ENCODE measurements at places on chromosomes 11 and 22.

DNA sequence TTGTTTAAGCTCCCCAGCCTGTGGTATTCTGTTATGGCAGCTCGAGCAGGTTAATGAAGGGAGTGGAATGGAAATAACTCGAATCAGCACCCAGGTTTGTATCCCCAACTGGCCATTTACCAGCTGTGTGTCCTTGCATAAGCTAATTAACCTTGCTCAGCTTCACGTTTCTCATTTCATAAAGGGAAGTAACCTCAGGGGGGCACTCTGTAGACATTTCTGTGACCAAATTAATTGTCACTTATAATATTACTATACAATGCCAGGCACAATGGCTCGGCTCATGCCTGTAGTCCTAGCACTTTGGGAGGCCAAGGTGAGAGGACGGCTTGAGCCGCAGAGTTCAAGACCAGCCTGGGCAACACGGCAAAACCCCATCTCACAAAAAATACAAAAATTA is 13.8 kb downstream of the ADA2 start:
- DNase-seq: no peak

GRCh38 chr11:106520146-106520912 is 442.9 kb downstream of the AASDHPPT start:
- no peak for DNase-seq

- no peak for DNase-seq
Measured at GRCh38 chr11:46290598-46291309, 13.3 kb downstream of the CREB3L1 start.

- no peak for DNase-seq
Measured at GRCh38 chr11:11038782-11039181, 180.9 kb upstream of the ZBED5 start.

GRCh38 chr11:62545437-62546243 is 966 bp downstream of the AHNAK start:
- peak; percentile 90 for DNase-seq

DNA sequence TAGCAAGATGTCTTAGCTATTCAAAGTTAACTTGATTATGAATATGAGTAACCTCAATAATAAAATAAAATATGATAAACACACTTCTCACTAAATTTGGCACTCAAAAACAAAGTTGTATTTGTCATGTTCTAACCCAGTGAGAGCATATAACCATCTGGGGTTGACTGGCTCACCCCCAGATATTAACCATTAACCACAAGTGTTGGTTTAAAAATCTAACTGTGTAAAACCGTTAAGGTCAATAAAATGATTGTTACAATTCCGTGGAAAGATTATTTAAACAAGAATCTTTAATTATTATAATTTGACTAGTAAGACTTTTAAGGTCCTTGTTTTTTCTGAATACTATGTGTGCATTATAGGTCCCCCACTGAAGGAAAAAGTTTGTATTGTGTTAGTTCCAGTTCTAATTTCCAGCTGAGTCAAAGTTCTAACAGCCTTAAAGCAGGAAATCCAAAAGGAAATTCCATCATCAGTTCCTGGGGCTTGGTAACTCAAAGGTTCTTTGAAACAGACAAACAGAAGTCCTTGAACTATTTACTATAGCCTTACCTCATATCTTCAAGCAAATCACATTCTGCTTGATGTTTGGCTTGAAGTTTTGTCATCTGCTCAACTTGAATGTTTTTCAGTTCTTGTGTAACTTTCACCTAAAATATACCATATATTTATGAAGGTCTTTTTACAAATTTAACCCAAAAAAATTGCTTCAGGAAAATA is 2.5 kb downstream of the FCHSD2 start:
- no peak for DNase-seq

- no peak for DNase-seq
Measured at GRCh38 chr11:61511383-61511782, 2.8 kb downstream of the LRRC10B start.

- no peak for DNase-seq
Measured at GRCh38 chr11:35725885-35726284, 63.3 kb downstream of the TRIM44 start.

- no peak for DNase-seq
Measured at GRCh38 chr11:128886406-128887124, 4.6 kb upstream of the KCNJ5 start.

- DNase-seq: peak; percentile 85
Measured at GRCh38 chr22:20418211-20418788, 19.3 kb downstream of the SCARF2 start.

- DNase-seq: no peak
Measured at GRCh38 chr22:41672780-41673509, 15.7 kb downstream of the SNU13 start.

- no peak for DNase-seq
Measured at GRCh38 chr11:71201231-71201630, 51.1 kb downstream of the SHANK2 start.

- no peak for DNase-seq
Measured at GRCh38 chr22:17110791-17111550, 10.2 kb downstream of the TMEM121B start.

- no peak for DNase-seq
Measured at GRCh38 chr11:19697721-19698121, 14.9 kb upstream of the NAV2 start.

- DNase-seq: no peak
Measured at GRCh38 chr11:15158351-15159015, 43.8 kb downstream of the INSC start.

DNA sequence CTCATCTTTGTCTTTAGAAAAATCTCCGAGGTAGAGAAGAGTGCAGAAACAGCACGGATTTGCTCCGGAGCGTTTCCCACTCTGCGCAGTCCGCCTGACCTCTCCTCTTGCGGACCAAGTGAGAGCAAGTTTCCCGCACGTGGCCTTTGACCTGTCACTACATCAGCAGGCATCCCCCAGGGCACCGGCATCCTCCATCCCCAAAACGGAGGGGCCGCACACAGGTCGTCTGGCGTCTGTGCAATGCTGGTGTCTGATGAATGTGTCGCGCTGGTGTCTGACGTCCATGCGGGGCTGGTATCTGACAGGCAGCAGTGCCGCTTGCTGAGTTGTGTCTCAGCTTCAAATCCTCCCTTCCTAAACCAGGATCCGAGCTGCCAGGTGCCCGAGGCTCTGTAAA is 739 bp upstream of the MRGPRE start:
- DNase-seq: no peak

DNA sequence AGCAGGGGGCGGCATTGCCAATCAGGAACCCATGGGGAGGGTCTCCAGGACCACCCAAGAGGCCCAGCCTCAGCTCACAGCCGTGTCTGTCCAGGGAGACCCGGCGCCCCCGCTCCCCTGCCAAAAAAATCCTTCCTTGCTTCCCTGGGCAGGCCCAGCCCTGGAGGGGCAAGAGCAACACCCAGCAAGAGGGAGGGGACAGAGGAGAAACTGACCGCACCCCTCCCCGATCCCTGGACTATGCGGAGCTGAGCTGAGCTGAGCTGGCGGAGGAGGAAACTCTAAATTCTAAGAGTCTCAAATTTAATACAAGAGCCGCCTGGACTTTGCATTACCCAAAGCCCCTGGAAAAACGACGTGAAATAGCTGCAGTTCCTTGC is 52.0 kb upstream of the SHISAL1 start:
- peak; percentile 6 for DNase-seq

DNA sequence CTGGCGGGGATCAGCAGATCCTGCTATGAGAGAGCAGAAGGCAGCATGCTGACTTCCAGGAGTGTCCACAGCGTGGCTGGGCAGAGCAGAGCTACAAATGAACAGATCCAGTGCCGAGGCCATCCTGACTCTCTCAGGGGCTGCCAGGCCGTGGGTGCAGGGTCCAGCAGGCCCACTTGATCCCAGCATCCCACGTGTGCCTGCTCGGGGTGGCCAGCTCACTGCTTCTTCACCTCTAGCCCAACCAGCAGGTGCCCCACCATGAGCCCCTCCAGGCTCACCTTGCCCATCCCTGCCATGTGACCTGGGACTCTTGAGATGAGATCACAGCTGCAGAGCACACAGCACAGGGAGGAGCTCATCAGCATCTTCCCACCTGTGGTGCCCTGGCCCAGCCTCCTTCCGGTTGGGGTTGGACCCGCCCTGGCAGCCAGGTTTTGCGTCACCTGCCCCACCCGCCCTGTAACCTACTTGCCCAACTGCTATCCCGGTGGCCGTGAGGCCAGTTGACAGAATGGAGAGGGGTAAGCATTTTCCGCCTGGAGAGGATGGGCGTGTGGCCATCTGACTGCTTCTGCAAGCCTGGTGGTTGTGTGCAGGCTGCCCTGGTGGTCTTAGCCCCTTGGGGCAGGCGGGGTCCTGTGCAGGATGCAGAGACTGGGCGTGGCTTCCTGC is 11.0 kb downstream of the TANGO2 start:
- DNase-seq: no peak

- DNase-seq: no peak
Measured at GRCh38 chr11:83467837-83468236, 181.7 kb upstream of the CCDC90B start.

DNA sequence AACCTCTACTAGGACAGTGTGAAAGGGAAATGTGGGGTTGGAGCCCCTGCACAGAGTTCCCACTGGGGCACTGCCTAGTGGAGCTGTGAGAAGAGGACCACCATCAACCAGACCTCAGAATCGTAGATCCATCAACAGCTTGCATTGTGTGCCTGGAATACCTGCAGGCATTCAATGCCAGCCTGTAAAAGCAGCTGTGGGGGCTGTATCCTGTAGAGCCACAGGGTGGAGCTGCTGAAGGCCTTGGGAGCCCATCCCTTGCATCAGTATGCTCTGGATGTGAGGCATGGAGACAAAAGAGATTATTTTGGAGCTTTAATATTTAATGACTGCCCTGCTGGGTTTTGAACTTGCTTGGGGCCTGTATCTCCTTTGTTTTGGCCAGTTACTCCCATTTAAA is 46.3 kb downstream of the PGR start:
- DNase-seq: no peak

- no peak for DNase-seq
Measured at GRCh38 chr11:39932966-39933365, 1526.5 kb downstream of the LRRC4C start.

DNA sequence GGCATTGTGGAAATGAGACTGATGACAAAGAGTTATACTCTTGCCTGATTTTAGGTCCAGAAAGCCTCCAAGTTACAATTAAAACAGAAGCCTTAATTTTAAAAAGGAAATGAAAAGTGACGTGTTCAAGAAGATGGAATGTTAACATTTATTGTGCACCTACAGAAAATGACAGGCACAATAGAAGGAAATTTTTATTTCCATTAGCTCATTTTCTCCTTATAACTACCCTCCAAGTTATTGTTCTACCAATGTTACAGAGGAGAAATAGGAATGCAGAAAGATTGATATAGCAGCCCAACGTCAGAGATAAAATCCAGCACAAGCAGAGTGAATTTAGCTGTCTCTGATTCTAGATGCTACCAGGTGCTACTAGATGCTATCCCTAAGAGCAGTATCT is 736.9 kb upstream of the KIRREL3 start:
- no peak for DNase-seq

DNA sequence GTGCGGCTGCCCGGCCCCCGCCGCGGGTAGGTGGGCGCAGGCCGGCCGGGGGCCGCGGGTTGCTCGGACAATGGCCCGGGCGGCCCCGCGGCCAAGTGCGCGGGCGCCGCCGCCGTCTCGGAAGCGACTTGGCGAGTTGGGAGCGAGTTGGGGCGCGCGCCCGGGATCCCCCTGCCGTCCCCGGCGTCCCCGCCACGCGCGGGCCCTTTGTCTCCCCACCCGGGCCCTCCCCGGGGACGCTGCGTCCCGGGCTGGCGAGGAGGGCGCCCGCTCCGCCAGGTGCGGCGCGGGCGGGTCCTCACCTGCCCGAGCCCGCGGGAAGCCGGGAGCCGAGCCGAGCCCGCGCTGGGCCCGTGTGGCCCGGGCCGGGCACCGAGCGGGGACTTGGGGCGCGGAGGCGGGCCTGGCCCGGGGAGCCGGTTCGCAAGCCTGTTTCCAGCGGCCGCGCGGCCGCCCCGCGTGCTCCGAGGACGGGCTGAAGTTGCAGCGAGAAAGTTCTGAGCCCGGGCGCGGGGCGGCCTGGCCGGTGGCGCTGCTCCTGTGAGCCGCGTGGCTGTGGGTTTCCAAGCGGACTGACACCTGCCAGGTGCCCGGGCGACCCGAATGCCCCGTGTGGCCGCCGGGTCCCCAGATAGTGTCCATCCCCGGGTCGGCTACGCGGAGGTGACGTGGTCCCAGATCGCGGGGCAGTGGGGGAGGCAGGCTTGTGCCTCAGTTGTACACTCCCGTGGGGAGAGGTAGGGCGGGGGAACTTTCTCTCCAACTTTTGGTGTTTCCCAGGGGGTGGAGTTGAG is 586 bp downstream of the LRP5 start:
- no peak for DNase-seq

DNA sequence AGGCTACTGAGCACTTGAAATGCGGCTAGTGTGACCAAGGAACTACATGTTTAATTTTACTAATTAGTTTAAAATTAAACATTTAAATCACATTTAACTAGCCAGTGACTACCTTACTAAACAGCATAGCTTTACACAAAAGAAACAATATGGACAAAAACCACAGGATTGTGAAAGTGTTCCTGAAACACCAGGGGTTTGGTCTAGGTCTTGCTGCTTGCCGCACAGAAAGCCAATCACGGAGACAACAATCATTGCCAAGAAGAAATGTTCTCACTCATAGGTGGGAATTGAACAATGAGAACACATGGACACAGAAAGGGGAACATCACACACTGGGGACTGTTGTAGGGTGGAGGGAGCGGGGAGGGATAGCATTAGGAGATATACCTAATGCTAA is 309.5 kb downstream of the C11orf87 start:
- no peak for DNase-seq

GRCh38 chr22:36425977-36426523 is 38.3 kb upstream of the MYH9 start:
- no peak for DNase-seq

DNA sequence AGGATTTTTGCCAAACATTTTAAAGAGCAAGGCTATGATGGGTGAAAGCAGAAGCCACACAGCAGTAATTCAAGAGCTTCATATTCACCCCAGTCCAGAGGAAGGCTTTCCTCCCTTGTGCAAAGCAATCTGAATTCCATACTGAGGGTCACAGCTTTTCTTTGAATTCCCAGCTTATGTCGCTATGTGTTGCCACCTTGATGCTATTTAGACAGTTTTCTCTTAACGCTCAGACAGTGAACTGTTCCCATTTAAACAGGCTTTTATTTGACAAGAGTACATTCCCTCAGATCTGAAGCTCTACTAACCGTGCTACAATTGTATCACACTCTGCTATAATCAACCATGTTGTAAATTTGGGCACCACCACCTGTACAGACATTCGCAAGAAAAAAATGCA is 279.7 kb downstream of the CADM1 start:
- no peak for DNase-seq

DNA sequence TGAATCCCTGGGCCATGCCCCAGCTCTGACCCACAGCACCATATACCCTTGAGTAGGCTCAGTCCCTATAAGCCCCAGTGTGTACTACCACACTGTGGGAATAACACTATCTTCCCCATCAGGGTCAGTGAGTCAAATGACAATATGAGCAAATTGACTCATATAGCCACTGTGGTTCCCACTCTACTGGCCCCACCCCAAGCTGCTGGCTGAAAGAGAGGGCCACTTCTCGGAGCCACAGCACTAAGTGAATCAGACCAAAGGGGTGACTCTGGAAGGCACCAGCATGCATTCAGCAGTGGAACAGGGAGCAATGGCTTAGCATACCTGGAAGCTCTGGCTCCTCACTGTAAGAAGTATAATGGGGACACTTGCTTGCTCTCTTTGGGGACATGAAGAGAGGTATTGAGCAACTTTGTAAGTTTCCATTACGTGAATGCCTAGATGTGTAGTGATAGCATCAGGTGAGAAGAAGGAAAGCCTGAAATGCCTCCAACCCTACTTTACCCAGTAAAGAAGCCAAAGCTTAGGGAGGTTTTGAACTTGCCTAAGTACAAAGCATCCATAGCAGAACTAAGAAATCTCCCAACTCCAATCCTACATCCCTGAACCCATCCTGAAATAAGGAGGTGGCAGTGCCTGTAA is 13.5 kb downstream of the CD59 start:
- DNase-seq: no peak

- peak; percentile 86 for DNase-seq
Measured at GRCh38 chr11:134498326-134499139, 86.5 kb upstream of the B3GAT1 start.
